Metanephros (tissue), 2 donors: ENCODE measurements at places on chromosomes 2 and 18. TPM values are rescaled to one million over a fixed set of nuclear protein-coding genes. Genes with fewer than 3 reads are reported as not detected.

NT5DC4 gene
- total RNA-seq = not detected

RPL31 gene
- 1,192 TPM for total RNA-seq

ADGRF3 gene
- total RNA-seq = 0.64 TPM

ABHD1 gene
- total RNA-seq = 0.47 TPM

LINC00305 gene
- total RNA-seq = 0.64 TPM

INPP5D gene
- total RNA-seq = 23.4 TPM

C2orf66 gene
- not detected for total RNA-seq
